ENCODE measurements at places on chromosomes 11 and 22. TPM values are rescaled to one million over a fixed set of nuclear protein-coding genes. Genes with fewer than 3 reads are reported as not detected.
A peak's percentile ranks its signal among the peaks of the same experiment; 100 is the strongest.

GRCh38 chr22:44405661-44406060 is 92.4 kb downstream of the RTL6 start:
- no peaks in the 10 kb centered on the region for H3K36me3 ChIP-seq
- no peak overlapping the region for H3K27ac ChIP-seq
- peak; percentile 37 for DNase-seq
- no peaks in the 10 kb centered on the region for H3K27me3 ChIP-seq
- peaks cover 4% of the 10 kb centered on the region for H3K4me1 ChIP-seq

Gene SAA4
- total RNA-seq: not detected

Gene GGTLC2
- not detected for total RNA-seq

- no peaks in the 10 kb centered on the region for H3K27me3 ChIP-seq
- peaks cover 10% of the 10 kb centered on the region for H3K36me3 ChIP-seq
- peaks cover 23% of the 10 kb centered on the region for H3K4me1 ChIP-seq
Measured at GRCh38 chr11:57496109-57496820, 19.2 kb downstream of the SLC43A1 start.

DNA sequence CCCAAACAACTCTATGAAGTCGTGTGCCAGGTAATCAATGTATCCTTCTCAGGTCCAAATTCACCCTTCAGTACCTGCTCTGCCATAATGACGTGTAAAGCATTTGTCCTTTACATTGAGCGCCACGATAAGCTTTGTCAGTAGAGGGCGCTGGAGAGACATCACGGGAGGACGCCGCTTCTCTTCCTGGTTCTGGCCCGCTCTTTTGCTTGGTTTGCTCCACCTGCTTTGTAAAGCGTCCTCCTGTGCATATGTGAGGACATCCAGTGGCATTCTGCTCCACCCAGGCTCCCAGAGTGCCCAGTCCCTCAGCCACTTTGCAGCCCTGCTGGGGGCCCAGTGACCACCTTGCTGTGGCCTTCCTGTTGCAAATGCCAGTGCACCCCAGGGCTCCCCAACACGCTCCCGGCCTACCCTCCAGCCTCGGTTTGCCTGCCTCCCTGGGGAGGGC is 61.1 kb downstream of the WT1 start:
- H3K36me3 ChIP-seq: no peaks in the 10 kb centered on the region
- no peak overlapping the region for H3K4me3 ChIP-seq
- no peaks in the 10 kb centered on the region for H3K4me1 ChIP-seq
- H3K27me3 ChIP-seq: no peaks in the 10 kb centered on the region

Gene NPAS4
- total RNA-seq: 2.5 TPM

Gene EFCAB6
- 5.7 TPM for total RNA-seq

DNA sequence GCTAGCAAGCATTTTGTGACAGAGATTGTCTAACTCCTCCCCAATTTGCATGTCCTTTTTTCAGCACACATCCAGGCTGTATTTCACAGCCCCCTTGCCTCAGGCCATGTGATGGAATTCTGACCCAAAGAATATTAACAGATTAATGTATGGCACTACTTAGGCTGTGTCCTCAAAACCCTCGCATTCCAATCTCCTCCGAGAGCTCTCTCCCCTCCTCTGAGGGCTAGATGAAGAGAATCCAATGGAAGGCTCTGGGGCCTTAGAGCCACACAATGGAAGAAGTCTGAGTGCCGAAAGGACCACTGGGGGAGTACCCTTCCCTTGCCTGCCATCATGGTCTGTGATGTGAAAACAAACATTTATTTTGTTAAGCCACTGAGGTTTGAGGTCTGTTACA is 13.7 kb upstream of the NNMT start:
- no peak for DNase-seq
- H3K27ac ChIP-seq: no peak overlapping the region
- no peaks in the 10 kb centered on the region for H3K36me3 ChIP-seq
- H3K27me3 ChIP-seq: no peaks in the 10 kb centered on the region
- no peak overlapping the region for H3K4me3 ChIP-seq

- peaks cover 8% of the 10 kb centered on the region for H3K4me1 ChIP-seq
- H3K4me3 ChIP-seq: no peak overlapping the region
- no peaks in the 10 kb centered on the region for H3K27me3 ChIP-seq
- no peaks in the 10 kb centered on the region for H3K36me3 ChIP-seq
Measured at GRCh38 chr11:121762820-121763219, 310.1 kb upstream of the SORL1-AS1 start.

Gene GLYATL2
- total RNA-seq: not detected

Gene LRRC74B
- not detected for total RNA-seq

Gene HSCB
- total RNA-seq: 34.6 TPM

DNA sequence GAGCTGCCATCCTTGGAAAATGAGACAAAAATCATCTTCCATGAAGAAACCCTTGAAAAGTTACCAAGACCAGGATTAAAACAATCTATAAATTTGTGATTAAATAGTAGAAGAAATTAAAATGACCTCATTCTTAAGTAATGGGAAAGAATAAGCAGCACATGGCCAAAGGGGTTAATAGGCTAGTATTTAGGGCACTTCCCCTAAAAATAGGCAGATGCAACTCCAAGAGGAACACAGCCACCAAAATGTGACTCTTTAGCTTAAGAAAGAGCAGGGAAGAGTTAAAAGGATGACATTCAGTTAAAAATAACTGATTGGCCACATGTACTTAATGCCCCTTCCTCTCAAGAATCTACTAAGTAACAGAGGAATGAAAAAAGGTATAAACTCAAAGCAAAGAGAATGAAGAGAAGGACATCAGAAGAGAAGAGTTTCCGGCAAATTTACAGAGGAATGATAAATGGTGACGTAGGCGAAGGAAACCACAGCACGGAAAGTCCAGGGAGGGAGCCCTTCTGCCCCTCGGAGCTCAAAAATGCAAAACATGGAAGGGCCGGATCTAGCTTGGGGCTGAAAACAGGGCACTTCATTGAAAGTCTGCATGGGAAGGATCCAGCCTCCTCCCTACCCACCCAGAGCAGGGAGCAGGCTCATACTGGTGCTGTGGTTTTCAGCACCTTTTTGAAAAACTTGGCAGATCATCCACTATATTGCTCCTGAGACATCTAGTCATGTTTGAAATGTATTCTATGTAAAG is 17.8 kb downstream of the SCUBE2 start:
- peaks cover 34% of the 10 kb centered on the region for H3K4me1 ChIP-seq
- H3K36me3 ChIP-seq: no peaks in the 10 kb centered on the region
- no peak for DNase-seq
- H3K27me3 ChIP-seq: no peaks in the 10 kb centered on the region
- H3K4me3 ChIP-seq: no peak overlapping the region
- H3K27ac ChIP-seq: no peak overlapping the region

GRCh38 chr11:63362196-63362793 is 7.3 kb upstream of the SLC22A9 start:
- no peak overlapping the region for H3K27ac ChIP-seq
- no peak overlapping the region for H3K4me3 ChIP-seq
- no peaks in the 10 kb centered on the region for H3K36me3 ChIP-seq
- DNase-seq: no peak
- no peaks in the 10 kb centered on the region for H3K4me1 ChIP-seq

Gene MS4A6A
- total RNA-seq: 64.3 TPM

DNA sequence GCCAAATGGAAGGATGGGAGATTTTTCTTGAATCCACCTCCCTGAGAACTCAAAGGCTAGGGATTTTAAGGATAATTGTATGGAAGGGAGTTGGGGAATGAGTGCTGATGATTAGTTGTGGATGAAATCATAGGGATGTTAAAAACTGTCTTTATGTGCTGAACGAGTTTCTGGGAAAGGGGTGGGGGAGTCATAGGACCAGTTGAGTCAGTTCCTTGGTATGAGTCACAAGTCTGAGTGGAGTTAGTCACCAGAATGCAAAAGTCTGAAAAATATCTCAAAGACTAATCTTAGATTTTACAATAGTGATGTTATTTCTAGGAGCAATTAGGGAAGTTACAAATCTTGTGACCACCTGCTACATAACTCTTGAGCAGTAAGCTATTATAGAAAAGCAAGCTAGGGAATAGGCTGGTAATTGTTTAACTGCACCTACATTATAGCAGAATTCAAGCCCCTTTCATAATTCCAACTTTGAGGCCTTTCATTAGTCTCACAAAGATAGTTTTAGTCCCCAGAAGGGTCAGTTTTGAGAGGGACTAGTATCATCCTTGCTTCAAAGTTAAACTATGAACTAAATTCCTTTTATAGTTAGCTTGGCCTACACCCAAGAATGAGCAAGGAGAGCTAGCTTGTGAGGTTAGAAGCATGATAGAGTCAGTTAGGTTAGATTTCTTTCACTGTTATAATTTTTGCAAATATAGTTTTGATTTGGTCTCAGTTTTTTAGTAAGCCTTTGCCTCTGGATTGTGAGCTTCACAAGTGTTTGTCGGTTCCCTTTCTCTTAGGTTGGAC is 668.0 kb downstream of the ETS1 start:
- H3K27ac ChIP-seq: no peak overlapping the region
- no peak overlapping the region for H3K4me3 ChIP-seq
- no peak for DNase-seq
- no peaks in the 10 kb centered on the region for H3K4me1 ChIP-seq

DNA sequence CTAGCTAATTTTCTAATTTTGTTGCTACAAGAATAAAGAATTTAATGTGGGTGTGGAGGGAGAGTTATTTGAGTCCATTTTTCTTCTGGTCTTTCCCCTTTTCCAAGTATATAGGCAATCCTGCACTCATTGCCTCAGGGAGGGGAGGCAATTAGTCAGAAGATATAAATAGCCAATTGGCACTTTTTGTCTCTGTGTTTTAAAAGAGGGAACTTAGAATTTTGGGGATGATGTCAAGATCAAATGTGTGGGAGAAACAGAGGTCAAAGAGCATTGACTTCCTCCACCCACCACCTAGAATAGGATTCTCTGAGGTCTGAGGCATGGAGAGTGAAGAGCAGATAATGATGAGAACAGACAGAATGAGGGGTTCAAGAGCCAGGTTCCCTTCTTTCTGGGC is 120.3 kb upstream of the ZC3H12C start:
- H3K36me3 ChIP-seq: no peaks in the 10 kb centered on the region
- no peaks in the 10 kb centered on the region for H3K27me3 ChIP-seq
- DNase-seq: no peak
- H3K27ac ChIP-seq: no peak overlapping the region
- no peak overlapping the region for H3K4me3 ChIP-seq

DNA sequence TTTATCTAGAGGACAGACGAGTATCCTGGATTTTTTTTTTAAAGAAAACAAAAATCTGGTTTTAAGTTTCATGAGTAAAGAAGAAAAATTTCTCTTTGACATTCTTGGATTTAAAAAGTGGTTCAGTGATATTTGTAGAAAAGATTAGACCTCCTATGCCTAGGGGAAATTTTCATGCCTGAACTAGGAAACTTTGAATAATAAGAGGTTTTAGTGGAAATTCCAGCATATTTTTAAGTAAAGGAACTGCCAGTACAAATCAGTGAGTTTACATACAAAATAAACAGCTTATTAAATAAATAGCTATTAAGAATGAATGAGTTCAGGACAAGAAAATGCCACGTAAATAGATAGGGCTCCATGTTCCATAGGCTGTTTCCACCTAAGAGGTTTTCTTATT is 17.5 kb downstream of the JAM3 start:
- H3K36me3 ChIP-seq: no peaks in the 10 kb centered on the region
- DNase-seq: no peak
- H3K4me3 ChIP-seq: no peak overlapping the region
- H3K27ac ChIP-seq: no peak overlapping the region
- H3K4me1 ChIP-seq: no peaks in the 10 kb centered on the region

Gene CWC15
- total RNA-seq: 39.8 TPM

- no peaks in the 10 kb centered on the region for H3K36me3 ChIP-seq
- no peak overlapping the region for H3K4me3 ChIP-seq
- H3K27ac ChIP-seq: no peak overlapping the region
- no peak for DNase-seq
- no peaks in the 10 kb centered on the region for H3K4me1 ChIP-seq
- no peaks in the 10 kb centered on the region for H3K27me3 ChIP-seq
Measured at GRCh38 chr11:104246590-104246989, 82.6 kb upstream of the PDGFD start.

Gene MS4A3
- total RNA-seq: not detected

GRCh38 chr11:15665368-15665871 is 550.7 kb downstream of the INSC start:
- no peaks in the 10 kb centered on the region for H3K36me3 ChIP-seq
- H3K27ac ChIP-seq: no peak overlapping the region
- DNase-seq: no peak
- H3K27me3 ChIP-seq: no peaks in the 10 kb centered on the region
- H3K4me1 ChIP-seq: no peaks in the 10 kb centered on the region
- no peak overlapping the region for H3K4me3 ChIP-seq

DNA sequence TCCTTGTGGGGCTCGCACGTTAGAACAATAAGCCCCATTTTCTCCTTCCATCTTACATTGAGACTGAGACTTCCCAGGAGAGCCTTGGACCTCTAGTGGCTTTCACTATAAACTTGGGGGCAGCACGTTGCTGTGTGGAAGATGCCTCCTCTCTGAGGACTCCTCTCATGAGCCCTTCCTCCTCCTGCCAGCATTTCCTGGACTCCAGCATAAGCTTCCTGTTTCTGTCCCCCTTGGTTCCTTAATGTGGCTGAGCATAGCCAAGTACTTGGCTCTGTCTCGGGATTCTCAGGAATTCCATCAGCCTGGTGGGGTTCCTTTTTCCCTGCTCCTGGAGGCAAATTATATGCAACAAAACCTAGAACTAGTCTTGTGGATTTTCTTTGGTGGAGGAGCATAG is 38.8 kb upstream of the UBASH3B start:
- no peaks in the 10 kb centered on the region for H3K27me3 ChIP-seq
- H3K36me3 ChIP-seq: no peaks in the 10 kb centered on the region
- DNase-seq: no peak
- no peak overlapping the region for H3K27ac ChIP-seq
- H3K4me1 ChIP-seq: no peaks in the 10 kb centered on the region

DNA sequence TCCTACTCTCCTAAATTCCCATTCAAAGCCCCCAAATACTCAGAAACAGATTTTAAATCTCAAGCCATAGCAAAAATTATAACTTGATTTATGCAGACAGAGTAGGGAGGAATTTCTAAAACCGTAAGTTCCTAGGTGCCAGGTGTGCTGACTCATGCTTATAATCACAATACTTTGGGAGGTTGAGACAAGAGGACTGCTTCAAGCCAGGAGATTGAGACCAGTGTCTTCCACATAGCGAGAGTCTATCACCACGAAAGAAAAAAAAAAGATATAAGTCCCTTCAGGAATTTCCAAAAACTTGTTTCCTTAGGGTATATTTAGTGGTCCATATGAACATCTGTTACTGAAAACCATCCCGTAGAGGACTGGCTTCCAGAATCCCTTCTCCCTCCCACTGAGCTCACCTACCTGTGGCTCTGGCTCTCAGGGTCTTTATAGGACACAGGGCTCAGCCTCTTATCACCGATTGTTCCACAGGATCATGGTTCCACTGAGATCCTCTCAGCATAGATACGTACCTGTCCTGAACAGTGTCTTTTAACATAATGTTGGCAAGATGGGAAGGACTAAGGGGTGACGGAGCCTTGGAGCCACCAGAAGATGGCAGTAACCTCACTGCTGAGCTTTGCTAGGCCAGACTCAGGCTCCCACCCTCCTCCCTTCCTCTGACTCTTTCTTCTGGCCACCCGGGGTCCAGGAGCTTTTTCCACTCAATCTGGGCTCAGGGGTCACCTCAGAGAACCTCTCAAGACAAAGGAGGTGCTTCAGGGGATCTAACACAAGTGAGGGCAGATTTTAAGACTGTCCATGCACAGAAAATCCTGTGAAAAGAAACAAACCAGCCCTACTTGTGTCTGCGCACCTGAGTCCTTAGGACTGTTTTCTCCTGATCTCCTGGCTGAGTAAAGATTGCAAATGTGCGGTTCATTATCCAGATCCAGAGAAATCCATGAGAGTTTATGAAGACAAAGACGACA is 117.5 kb upstream of the TOP3B start:
- no peak for DNase-seq
- H3K36me3 ChIP-seq: no peaks in the 10 kb centered on the region
- no peaks in the 10 kb centered on the region for H3K27me3 ChIP-seq
- no peaks in the 10 kb centered on the region for H3K4me1 ChIP-seq
- no peak overlapping the region for H3K4me3 ChIP-seq
- H3K27ac ChIP-seq: no peak overlapping the region

Gene B4GALNT4
- 2.0 TPM for total RNA-seq

Gene CCDC179
- not detected for total RNA-seq

Data from sigmoid colon (tissue), 7 donors.